ENCODE measurements at places on chromosomes 7 and 10.

DNA sequence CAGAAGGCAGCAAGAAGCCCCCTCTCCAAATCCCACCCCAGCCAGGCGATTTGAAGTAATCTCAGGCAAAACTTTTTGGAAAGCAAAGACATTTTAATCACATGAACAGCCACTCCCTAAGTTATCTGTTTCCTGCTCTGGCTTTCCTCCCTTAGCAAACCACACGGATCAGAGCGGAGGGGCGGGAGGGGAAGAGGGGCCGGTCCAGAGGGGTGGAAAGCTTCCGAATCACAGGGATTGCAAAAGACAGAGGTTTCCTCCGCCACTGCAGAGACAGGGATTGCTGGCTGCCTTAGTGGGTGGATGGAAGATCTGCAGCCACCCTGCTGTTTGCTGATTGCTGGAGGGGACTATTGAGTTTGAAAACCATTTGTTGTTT is 41.2 kb downstream of the ZCCHC24 start:
- DNase-seq: no peak

DNA sequence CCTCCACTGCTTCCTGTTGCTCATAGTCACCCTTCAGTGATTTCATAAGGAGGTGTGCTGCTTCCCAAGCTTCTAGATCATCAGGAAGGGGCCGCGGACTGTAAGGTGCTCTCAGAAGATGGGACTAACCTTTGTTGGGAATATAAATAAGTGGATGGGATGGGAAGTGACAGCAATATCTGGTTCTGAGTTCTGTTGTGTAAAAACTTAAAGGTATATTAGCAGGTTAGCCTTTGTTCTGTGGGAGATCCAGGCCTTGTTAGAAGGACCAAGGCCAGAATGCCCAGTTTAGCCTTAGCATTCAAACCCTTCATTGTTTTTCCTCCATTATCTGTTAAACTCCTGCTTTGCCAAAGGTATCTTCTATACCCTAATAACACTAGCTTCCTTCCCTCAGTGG is 12.4 kb downstream of the BUB3 start:
- no peak for DNase-seq

- no peak for DNase-seq
These were observed 144.0 kb upstream of the RET start for GRCh38 chr10:42932735-42933447.

GRCh38 chr10:25692761-25693160 is 241.3 kb upstream of the MYO3A start:
- no peak for DNase-seq

DNA sequence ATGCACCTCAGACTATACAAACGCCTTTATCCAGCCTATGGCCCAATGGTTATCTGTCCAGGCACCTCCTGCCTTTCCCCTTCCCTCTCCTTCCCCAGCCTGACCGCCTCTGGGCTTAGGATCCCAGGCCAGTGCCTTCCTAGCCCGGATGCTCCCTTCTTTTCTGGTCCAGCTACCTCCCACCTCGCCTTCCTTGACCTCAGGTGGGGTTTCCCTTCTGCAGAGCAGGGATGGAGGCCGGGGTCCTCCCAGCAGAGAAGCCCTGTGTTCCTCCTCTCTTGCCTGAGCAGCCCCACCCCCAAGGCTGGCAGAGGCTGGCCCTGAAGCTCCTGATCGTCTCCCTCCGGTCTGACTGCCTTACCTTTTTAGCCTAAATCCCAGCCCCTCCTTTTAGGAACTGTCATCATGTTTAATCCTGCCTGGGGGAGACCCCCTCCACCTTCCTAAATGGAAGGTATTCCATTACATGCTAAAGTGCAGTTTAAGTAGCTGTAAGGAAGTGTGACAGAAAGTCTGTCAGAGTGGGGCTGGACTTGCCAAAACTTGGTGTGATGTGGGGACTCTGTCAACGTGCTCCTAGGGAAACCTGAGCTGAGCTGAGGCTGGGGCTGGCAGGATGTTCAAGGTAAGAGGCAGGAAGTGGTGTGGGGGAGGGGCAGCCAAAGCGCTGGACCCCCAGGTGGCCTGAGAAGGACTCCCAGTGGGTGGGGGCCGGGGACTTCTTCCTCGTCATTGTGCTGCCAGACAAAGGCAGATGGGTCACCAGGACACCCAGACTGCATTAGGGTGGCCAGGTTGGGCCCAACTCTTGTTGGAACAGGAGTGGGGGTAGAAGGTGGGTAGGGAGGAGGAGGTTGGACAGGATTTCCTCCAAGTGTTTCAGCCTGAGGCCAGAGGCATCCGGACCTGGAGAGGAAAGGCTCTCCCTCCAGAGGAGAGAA is 39.5 kb downstream of the LBX1 start:
- no peak for DNase-seq

GRCh38 chr7:52668435-52668834 is 367.0 kb upstream of the POM121L12 start:
- no peak for DNase-seq

DNA sequence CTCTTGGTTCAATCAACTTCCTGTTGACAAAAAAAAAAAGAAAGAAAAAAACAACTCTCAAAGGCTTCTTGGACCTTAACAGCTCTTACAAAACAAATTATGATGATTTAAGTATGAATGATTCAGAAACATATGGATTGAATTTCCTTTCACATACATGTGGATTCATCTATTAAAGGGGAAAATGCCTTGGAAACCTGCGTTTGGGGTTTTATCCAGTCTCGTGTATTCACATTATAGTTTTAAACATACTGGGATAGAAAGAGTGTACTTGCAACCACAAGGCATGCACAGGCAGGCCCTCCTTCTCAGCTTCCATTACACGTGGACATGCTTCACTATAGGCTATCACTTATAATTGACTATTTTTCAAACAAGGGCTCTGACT is 286.7 kb downstream of the INHBA start:
- no peak for DNase-seq

DNA sequence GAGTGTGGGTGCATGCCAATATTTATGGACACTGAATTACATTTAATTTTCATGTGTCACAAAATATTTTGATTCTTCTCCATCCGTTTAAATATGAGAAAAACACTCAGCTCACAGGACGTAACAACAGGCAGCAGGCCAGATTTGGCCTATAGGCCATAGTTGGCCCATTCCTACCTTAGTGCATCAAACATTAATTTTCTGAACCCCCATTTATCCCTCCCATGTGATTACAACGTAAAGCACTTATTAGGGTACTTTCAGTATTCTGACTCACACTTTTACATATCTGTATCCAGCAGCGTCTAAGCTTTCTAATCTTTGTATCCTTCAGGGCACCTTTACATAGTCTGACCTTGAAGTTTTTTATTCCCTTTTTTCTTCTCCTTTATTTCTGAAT is 4.0 kb downstream of the IDI1 start:
- no peak for DNase-seq

- DNase-seq: no peak
These were observed 17.4 kb upstream of the CYP3A7 start for GRCh38 chr7:99752356-99752755.

DNA sequence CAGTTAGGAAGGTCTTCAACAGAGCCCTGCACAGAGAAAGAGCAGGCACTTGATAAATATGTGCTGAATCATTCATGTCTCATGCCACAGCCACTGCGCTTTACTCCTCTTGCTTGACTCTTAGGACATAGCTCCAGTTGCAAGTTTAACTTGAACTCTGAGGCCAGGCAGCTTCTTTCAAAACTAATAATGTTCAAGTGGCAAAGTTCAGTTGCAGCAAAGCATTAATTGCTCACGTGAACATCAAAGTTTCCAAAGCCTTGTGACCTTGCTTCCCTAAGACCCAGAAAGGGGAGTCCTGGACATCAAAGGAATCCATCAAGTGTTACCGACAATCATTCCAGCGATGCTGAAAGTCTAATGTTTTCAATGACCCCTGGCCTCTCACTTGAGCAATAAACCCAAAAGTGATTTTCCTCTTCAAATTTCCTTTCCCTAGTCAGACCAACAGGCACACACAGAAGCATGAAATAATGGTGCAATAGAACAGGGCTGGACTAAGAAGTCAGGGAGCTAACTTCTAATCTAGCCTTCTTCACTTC is 21.8 kb upstream of the TECTB start:
- no peak for DNase-seq

DNA sequence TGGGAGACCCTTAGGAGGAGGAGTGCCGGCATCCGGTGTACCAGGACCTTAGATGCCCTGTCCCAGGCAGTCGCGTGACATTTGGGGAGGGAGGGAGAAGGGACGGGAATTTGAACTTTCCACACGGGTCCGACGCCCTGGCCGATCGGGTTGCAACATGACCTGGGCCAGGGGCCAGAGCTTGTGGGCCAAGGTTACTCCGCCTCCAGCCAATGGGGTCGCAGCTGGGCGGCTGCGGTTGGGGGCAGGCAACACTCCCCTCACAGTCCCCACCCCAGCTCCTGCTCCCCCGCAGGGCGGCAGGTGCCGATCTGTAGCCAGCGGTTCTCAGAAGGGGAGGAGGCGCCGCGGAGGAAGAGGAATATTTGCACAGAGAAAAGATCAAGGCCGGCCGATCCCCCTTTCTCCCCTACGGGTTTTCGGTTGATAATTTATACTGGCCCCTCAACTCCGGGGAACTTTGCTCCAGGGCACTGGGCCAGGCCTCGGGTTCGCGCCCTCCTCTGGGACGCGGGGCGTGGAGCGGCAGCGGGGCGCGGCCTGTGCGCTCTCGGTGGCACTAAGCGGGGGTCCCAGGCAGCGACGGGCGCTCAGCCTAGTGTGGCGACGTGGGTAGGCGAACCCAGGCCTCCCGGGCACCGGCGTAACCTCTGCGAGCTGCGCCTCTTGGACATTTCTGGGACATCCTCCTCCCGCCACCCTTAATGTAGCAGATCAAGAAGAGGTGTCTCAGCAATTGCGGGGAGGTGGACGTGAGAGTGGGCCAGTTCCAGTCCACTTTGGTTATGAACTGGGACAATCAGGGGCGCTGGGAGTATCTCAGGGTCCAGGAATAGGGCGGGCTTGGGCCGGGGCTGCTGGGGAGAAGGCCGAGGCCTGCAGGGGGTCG is 1.2 kb downstream of the MLXIPL start:
- no peak for DNase-seq

GRCh38 chr10:102620591-102621442 is 23.5 kb upstream of the TRIM8 start:
- DNase-seq: no peak

DNA sequence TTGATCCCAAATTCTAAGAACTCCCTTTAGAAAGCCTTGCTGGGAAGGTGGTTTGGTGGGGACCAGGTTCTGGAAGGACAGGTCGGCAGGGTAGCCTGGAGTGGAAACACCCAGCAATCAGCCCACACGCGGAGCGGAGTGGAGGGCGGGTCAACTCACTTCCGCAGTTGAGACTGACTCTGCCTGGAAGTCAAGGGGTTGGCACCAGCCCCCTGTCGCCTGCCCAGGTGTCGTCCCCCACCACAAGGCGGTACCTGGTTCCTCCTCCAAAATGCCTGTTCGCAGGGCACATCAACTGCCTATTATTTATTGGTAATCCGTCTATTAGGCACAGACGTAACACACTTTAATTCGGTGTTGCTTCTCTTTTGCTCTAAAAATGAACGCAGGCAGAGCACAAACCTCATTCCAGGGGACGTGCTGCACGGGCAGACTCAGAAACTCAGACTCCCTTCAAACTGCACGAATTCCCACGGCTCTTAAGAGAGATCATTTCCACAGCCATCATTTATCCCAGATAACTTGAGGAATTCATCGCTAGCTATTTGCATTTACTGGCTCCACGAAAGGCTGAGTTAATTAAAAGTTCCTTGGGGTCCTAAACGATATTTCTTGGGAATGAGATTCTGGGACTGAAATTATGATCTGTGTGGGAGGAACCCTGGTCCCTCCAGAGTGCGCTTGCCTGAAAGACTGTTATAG is 248.2 kb upstream of the PPP2R2D start:
- no peak for DNase-seq

GRCh38 chr10:48608976-48609375 is 4.1 kb upstream of the ARHGAP22 start:
- no peak for DNase-seq

- no peak for DNase-seq
These were observed 162.2 kb downstream of the TFEC start for GRCh38 chr7:115868369-115868768.

DNA sequence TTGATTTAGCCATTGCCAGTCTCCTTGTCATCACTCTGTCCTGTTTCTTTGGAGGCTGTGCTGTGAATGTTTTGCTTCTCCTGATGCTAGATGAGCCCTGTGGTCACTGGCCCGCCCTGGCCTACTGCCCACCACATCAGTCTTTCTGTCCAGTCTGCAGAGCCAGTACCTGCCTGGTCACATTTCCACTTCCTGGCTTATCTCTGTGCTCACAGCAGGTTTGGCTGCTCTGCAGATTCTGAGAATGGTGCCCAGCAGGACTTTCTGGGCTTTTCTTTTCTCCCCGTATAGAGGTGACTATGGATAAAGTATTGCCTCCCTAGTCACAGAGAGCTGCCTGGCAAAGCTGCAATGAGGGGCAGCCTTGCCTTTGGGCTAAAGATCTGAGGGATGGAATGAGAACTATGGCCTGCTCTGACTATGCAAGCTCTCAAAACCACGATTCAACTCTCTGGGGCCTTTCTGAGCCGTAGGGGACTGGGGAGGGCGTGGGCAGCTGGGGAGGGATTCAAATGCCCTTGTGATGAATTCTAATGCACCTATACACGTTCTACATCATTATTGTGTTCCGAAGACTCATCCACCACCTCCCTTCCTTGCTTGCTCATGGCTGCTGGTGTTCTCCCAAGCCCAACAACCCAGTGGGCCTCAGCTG is 410.4 kb upstream of the NPVF start:
- DNase-seq: no peak

DNA sequence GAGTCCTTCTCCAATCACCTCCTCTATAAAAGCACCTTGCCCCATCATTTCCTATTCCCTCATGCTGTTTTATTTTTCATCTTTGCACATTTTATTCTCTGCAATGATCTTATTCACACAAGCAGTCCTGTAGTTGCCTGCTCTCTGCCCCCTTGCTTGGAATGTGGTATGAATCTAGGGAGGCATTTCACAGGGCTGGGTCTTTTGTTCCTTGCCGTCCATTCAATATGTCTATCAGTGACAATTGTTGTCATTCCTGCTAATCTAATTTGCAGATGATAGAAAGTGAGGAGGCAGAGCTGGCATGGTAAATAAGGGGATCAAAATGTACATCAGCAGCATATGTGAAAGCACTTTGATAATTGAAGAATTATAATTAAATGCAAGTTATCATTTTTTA is 246.2 kb upstream of the C7orf33 start:
- no peak for DNase-seq

- no peak for DNase-seq
These were observed 28.4 kb upstream of the IFRD1 start for GRCh38 chr7:112421666-112422486.

- DNase-seq: no peak
These were observed 565 bp downstream of the ATP5MK start for GRCh38 chr10:103395754-103396066.

GRCh38 chr10:85946713-85947326 is 419.8 kb downstream of the GRID1 start:
- DNase-seq: no peak

GRCh38 chr10:35574924-35575352 is 30.2 kb upstream of the GJD4 start:
- DNase-seq: no peak

GRCh38 chr10:71059054-71059818 is 153.1 kb upstream of the UNC5B start:
- no peak for DNase-seq

GRCh38 chr10:123885406-123886170 is 6.0 kb downstream of the CPXM2 start:
- DNase-seq: no peak

- no peak for DNase-seq
These were observed 265.9 kb downstream of the NEBL start for GRCh38 chr10:20631229-20631628.
